ENCODE measurements at places on chromosomes 2 and 18.
A peak's percentile ranks its signal among the peaks of the same experiment; 100 is the strongest.

GRCh38 chr2:148829618-148830017, 45.4 kb upstream of the KIF5C start:
- no peak for DNase-seq

DNA sequence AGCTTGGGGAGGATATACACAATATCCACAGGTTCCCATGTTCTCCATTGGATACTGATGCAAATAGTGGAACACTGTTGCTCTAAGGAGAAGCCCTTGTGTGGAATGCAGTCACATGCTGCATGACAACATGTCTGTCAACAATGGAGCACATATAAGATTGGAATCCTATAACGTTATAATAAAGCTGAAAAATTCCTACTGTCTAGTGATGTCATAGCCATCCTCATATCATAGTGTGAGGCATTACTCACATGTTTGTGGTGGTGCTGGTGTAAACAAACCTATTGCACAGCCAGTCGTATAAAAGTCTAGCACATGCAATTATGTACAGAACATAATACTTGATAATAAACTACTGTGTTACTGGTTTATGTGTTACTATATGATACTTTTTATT, 394.7 kb downstream of the FBXO15 start:
- DNase-seq, result no peak

- DNase-seq, result no peak
These were observed 35.7 kb upstream of the GPR155 start for GRCh38 chr2:174522553-174522952.

- no peak for DNase-seq
These were observed 15.2 kb upstream of the NCL start for GRCh38 chr2:231479455-231479854.

DNA sequence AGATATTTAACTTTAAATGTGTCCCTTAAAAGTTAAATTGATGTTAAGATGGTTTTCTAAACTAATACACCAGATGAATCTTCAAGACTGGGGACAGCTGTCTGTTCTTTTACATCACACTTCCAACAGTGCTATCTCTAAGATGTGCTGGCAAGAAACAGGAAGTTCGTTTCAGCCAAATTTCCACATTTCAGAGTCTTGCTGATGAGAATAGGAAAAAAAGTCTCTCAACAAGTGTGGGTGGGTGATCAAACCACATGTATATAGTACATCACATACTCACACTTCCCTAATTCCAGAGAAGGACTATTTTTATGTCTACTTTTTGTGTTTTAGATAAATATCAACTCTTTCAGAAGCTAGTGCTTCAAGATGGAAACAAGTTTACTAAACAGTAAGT, 1712.8 kb upstream of the TMEFF2 start:
- peak; percentile 25 for DNase-seq

DNA sequence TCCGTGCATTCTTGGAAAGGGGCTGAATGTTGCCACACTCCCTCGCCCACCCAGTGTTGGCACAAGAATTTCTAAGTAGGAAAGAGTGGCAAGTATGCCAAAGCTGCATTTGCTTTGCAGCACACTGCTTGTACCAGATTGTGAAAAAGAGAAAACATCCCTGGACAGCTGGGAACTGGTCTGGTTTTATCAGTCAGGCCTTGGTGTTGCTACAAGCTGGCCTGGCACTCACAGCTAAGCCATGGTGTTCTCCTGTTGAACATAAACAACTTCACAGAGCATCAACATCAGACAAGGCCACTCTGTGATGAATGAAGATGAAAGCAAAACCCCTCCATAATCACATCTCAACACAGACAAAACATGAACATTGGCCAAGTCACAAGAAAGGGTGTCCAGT, 4.2 kb upstream of the TRABD2A start:
- no peak for DNase-seq

Measured in CMK (cell line).